Esophagus muscularis mucosa (tissue), 4 donors: ENCODE measurements at places on chromosomes 11 and 22. TPM values are rescaled to one million over a fixed set of nuclear protein-coding genes. Genes with fewer than 3 reads are reported as not detected.

DNA sequence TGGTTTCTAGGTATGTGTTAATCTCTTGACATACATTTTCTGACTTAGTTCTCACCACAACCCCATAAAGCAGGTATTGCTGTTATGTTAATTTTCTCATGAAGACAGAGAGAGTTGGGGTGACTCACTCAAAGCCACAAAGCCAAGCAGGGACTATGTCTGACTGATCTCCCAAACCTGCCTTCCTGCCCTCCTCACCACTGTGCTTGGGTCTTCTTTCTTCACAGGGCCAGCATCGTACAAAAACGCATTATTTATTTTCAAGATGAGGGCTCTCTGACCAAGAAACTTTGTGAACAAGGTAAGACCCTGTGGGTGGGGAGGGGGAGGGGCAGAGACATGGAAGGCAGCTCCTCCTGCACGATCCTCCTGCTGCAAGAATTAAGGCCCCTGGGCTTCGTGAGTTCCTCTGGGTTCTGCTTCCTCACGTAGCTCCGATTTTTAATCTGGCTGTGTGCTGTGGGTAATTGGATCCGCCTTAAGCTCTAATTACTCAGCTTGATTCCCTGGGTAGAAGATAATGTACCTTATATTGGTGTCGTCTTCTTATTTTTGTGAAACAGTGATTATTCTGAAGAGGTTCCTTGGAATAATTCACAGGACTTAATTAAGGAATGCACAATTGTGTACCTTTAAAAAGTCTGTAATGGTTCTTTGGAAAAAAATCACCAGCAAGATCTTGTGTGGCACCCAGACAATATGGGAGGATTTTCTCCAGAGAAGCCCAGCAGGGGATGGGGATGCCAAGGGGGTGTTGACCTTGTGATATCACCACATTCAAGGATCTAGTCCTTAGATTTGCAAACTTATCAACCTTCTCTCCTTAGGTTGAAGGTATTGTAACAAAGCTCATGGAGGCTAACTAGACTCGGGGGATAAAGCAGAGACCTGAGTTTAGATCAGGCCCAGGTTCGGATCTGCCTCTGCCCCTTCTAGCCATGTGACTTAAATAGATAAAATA lies 112.9 kb downstream of the SPON1 start:
- peak; percentile 64 for DNase-seq

DNA sequence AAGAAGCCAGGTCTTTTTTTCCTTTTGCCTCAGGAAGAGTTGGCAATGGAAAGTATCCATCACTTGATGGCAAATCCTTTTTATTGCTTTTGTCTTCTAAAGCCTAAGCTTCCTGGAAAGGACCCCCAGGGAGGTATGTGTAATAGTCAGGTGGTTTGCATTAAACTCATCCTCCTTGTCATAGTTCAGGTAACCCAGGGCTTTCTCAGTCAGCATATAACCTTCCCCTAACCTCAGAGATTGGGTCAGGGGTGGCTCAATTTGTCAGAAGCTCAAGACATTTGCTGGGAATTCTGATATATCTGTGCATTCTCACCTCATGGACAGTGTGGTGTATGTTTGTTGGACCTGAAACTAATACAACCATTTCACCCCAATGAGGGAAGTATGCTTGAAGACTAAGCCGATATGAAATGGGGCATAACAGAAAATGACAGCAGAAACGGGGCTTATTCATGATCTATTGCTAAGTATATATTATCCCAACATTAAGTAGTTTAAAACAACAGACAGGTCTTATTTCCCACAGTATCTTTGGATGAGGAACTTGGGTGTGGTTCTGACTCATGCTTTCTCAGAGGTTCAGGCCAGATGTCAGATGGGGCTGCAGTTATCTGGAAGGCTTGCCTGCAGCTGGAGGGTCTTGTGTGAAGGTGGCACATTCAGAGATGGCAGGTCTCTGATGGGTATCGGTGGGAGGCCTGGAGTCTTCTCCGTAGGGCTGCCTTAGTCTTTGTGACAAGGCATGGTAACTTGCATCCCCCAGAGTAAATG lies 135.8 kb upstream of the SPON1 start:
- peak; percentile 77 for DNase-seq

Gene OVCH2
- total RNA-seq: not detected

GRCh38 chr11:15638386-15638787 lies 523.7 kb downstream of the INSC start:
- DNase-seq: no peak

DNA sequence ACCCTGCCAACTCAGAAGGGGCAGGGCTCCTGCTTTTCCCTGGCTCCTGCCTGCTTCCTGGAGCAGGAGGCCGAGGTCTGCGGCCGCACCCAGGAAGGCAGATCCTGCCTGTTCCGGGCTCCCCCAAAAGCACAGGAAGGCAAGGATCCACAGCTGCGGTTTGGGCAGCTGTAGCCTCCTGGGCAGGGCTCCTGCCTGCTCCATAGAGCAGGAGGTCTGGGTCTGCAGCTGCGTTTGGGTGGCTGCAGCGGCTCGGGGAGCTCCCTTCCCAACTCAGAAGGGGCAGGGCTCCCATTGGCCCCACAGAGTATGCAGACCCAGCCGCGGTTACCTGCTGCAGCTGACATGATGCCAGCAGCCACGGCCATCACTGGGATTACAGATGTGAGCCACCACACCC lies 5.5 kb downstream of the UPK2 start:
- DNase-seq: no peak

Gene GTSE1
- total RNA-seq: not detected

- no peak for DNase-seq
Measured at GRCh38 chr11:119361056-119361787, 14.7 kb upstream of the MFRP start.

Gene CLTCL1
- 4.8 TPM for total RNA-seq

GRCh38 chr11:66715346-66716085 lies 13.5 kb downstream of the SPTBN2 start:
- no peak for DNase-seq

DNA sequence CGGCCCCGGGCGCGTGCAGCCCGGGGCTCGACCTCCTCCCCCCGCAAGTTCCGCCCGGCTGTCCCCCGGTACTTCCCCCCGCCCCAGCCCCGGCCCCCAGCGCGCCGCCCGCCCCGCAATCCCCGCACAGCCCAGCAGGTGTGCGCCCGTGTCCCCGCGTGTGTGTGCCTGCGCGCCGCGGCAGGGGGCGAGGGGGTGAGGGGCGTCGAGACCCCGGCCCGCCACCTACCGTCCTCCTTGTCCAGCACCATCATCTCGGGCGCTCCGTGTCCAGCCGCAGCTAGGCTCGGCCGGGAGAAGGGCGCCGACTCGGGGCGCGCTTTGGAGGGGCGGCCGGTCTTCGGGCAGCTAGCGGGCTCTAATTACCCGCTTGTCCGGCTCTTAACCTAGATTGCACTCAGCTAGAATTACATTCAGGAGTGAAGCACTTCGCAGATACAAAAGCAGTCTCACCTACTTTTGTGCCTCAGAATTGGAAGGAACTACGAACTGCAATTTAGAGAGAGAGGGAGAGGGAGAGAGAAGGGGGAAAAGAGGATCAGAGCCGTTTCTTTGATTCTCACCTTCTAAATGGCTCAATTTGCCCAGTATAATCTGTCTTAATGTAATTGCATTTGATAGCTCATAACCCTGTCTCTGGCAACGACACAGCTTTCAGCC lies 439 bp downstream of the LMO1 start:
- DNase-seq: no peak
